Hepatocyte (in vitro differentiated cells): ENCODE measurements at places on chromosomes 2 and 18.

DNA sequence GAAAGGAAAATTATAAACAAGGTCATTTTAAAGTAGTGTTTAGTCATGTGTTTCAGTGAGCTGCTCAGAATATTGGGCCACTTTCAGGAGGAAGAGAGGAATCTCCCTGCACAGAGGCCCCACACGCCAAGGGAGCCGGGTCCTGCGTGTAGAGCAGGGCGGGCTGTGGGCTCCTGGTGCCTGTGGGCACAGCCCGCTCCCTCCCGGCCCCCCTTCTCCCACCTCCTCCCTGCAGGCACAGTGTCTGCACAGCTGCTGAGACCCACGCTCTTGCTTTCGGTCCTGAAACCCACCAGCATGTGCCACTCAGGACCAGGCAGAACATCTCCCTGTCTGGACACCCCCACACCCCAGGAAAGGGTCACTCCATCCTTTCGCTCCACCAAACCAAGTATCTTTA, 167.6 kb upstream of the SALL3 start:
- DNase-seq: no peak

GRCh38 chr2:241967467-241968144, 98.1 kb downstream of the RTP5 start:
- DNase-seq: no peak

GRCh38 chr2:120293096-120294007, 40.7 kb downstream of the RALB start:
- DNase-seq: no peak

DNA sequence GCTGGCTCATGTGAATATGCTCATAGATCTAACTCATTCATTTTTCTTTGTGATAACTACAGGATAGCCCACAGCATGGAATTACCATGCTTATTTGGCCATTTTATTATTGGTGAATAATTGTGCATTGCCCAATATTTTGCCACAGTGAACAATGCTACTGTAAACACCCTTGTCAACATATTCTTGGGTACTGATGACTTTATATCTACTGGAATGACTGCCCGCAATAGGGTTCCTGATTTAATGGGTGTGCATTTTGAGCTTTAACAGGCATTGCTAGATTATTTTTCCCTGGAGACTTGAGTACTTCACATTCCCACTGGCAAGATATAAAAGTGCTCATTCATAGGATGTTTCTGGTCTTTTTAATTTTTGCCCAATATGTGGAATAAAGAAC, 42.7 kb upstream of the EVA1A start:
- no peak for DNase-seq

GRCh38 chr2:173667415-173667814, 297.8 kb downstream of the SP3 start:
- no peak for DNase-seq

DNA sequence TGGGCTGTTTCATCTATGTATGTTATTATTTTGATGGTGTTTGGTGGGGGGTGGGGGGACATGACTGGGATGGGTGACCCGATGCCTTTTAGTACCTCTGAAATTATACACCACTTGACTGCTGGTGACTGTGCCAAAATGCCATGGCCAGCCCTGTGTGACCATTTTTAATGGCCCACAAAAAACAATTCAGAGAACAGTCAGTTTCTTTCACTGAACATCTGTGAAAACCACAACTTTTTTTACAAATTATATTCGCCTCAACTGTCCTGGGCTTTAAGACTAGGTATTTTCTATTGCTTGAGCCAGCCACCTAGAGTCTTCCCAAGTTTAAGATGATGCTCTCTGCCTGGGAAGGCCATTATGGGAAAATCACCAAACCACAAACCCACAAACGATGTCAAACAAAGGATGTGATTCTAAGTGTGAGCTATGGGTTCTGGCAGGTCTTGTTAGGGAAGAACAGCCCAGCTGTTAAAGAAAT, 33.9 kb downstream of the FN1 start:
- DNase-seq: no peak

GRCh38 chr2:28084564-28084963, 194.0 kb downstream of the BABAM2 start:
- DNase-seq: peak; percentile 25

DNA sequence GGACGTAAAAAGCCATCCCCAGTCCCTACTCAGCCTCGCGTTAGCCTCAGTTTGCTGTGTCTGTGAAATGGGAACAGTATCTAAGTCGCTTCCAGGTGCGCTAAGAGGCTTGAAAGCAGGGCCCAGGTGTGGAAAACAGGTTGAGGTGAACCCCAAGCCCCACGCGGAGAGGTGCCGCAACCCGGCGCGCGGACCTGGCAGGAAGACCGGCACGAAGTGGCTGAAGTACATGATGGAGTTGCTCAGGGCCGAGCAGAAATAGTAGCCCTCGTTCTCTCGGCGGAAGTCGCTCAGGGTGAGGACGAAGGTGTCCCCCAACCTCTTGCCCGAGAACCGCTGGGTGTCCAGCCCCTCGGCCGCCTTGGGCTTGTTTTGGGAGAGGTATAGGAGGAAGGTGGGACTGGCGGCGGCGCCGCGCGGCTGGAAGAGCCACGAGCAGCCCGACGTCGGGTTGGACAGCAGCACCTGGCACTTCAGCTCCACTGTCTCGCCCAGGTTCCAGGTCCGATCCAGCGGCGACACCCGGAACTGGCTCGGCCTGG, 508 bp downstream of the CD8A start:
- peak; percentile 12 for DNase-seq

- DNase-seq: no peak
These were observed 150.1 kb upstream of the SMAD2 start for GRCh38 chr18:48080546-48080945.

DNA sequence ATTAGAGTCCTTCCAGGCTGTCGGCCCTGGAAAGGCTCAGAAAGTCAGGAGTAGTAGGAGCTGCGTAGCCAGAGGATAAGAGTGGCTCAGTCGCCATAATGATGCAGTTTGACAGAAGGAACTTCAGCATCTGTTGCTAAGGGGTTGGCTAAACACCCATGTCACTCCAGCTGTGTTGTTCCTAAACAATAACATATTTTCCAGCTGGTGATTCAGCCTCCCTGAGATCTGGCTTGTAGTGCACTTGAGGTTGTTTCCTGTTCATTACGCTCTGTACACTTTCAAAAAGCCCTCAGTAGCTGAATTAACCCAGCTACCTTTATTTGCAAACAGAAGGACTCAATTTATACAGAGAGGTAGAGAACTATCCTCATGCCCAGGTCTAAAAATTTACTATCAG, 39.7 kb upstream of the EPAS1 start:
- DNase-seq: no peak
